ENCODE measurements at places on chromosomes 7 and 10.

DNA sequence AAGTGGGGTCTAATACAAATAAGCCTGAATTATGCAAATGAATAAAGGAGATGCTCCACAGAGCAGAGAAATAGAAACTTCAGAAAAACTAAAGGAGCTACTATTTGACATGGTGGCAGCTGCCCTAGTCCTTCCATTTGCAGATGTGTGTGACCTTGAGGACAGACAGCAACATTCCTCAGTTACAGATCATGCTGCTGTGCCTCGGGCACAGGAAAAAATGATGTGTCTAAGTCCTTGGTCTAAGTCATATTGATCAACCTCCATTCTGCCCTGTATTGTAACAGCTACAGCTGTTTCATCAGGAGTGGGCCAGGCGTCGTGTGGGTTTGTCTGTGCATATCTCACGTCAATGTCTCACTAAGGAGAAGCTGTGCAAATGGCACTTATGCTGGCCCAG, 710.4 kb downstream of the TNS3 start:
- no peak for DNase-seq

DNA sequence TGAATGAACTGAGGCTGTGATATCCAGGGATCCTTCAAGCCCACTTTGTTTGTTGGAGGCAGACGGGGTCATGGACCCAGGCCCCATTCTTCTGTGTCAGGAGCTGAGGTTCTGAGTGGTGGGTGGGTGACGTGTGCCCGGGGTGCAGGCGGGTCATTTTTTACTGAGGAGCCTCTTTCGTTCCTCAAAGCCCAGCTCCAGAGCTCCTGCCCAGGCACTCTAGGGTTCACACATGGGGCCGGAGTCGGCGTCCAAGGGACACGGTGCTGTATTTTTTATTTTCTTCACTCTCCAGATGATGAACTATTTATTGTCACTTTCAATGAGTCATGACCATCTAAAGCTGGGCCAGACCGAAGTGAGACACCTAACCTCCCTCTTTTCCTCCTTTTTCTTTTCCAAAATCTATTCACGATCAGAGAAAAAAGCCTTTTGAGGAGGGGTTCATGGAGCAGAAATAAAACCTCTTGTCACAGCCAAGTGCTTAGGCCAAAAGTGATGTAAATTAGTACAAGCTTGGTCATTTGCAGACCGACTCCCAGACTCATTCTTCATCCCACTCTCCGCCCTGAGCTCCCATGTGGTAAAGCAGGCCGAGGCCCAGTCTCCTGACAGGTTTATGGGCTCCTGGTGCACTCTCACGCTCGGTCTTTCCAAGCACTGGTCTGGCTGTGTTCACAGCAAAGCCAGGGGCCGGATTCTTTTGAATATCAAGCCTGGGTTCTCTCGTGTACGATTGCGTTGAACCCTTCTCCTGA, 41.4 kb upstream of the PITRM1 start:
- DNase-seq, result no peak

DNA sequence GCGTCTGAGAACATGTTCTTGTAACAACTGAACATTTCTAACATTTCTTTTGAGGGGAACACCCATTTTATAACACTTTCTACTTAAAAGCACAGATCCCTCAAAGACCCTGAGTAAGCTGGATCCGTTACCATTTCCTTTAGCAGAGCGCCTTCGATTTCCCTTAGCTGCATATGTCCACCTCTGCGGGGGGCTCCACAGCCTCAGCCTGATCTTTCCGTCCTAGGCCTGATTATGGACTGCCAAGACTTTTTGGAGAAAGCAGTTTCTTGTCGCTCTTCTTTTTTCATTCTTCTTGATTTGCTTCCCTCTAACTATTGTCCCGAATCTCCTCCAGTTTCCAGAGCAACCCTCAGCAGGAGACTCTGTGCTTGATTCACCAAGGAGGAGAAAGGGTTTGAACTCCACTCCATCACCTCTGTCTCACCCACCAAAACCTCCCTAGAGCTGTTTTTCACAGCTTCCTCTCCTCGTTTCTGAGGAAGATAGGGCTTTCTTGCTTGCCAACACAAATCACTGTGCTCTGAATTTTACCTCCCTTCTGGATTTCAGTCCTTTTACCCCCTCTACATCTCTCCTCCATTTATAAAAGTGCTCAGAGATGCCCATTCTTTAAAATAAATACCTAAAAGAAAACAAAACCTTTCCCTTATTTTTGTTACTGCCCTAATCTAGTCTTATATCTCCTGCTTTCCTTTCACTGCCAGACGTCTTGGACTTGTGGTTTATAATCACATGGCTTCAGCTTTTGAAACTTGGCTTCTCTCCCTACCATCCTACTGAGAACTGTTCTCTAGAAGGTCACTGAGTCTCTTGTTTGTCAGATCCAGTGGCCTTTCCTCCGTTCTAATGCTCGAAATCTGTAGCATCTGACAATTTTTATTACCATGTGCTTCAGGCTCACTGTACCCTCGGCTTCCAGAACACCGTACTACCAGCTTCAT, 30.5 kb upstream of the ZRANB1 start:
- no peak for DNase-seq

- no peak for DNase-seq
Observed at GRCh38 chr10:31290386-31290785, 28.6 kb upstream of the ZEB1 start.

DNA sequence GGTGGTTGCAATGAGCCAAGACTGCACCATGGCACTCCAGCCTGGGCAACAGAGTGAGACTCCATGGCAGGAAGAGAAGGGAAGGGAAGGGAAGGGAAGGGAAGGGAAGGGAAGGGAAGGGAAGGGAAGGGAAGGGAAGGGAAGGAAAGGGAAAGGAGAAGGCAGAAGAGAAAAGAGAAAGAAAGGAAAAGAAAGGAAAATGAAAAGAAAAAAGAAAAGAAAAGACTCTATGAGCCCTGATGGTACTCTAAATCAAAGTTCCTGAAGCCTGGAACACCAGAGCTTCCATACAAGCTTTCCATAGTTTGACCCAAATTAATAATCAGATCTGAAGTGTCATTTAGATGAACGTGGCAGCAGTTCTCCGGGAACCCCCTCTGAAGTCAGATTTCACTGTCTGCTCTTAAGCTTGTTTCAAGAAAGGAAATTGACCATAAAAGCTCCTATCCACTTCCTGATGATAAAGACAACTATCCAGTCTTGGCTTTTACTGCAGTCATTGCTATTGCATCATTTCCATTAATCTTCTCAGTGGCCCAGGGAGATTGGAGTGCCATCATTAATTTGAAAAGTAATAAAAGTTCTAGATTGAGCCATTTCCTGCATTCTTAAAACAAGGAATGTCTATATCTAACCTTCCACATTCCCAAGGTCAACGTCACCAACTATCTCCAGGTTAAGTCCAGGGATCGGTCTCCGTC, 44.2 kb upstream of the FRMD4A start:
- no peak for DNase-seq
